Fibroblast of the aortic adventitia (primary cell): ENCODE measurements at places on chromosomes 1 and 21. TPM values are rescaled to one million over a fixed set of nuclear protein-coding genes. Genes with fewer than 3 reads are reported as not detected.
A peak's percentile ranks its signal among the peaks of the same experiment; 100 is the strongest.

GRCh38 chr1:113975211-113975895 lies 3.9 kb upstream of the OLFML3 start:
- DNase-seq, result peak; percentile 37

GRCh38 chr1:164629971-164630370 lies 71.0 kb downstream of the PBX1 start:
- DNase-seq, result peak; percentile 47

DNA sequence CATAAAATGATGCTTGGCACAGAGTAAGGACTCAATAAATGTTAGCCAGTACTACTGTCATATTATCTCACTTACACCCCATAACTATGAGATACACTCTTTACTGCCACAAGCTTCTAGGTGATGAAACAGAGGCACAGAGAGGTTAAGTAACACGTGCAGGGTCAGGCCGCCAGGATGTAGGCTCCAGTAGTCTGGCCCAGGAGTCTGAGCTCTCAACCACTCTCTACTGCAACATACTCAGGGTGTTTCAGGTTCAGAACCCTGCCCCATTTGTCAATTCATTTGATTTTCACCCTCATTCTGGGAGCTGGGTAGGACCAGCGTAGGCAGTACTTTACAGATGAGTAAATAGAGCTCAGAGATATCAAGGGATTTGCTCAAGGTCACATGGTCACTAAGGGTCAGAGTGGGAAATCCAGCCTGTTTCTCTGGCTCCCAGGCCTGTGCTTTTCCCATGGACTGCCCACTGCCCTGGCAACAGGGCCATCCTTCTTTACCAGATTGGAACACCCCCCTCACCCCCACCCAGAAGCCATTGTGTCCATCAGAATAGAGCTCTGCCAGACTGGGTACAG lies 21.2 kb downstream of the IQGAP3 start:
- DNase-seq, result no peak

DNA sequence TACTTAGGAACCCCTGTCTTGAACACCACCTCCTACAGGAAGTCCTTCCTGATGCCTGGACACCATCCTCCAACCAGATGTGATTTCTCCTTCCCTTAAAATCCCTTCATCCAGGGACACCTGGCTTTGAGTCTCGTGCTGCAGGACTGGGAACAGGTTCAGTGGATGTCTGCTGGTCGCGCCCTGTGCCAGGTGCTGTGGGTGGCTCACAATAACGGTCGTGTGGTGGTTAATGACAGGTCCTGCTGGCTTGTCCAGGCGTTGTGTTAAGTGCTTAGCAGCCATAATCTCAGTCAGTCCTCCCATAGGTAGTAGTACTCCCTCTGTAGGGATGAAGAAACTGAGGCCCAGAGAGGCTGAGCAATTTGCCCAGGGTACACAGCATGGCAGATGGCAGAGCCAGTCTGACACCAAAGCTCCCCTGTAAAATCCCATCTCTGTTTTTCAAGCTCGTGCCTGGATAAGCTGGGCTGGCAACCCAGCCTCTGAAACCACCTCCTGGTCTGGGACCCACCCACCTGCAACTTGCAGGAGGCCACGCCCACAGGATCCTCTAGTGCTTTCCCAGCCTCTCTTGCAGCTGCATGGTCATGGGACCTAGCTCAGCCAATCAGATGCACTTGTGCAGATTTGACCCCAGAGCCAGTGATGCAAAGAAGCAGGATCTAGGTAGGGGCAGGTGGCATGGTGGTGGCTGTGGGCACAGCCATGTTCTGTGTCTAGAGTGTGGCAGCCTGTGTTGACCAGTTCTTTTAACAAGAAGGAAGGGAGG lies 106.0 kb upstream of the IFFO2 start:
- no peak for DNase-seq

- no peak for DNase-seq
Measured at GRCh38 chr1:211118407-211119102, 15.4 kb downstream of the KCNH1 start.

- DNase-seq, result no peak
Measured at GRCh38 chr1:2283371-2283990, 55.4 kb downstream of the SKI start.

- DNase-seq, result peak; percentile 82
Measured at GRCh38 chr21:45078877-45079281, 4.5 kb downstream of the ADARB1 start.

DNA sequence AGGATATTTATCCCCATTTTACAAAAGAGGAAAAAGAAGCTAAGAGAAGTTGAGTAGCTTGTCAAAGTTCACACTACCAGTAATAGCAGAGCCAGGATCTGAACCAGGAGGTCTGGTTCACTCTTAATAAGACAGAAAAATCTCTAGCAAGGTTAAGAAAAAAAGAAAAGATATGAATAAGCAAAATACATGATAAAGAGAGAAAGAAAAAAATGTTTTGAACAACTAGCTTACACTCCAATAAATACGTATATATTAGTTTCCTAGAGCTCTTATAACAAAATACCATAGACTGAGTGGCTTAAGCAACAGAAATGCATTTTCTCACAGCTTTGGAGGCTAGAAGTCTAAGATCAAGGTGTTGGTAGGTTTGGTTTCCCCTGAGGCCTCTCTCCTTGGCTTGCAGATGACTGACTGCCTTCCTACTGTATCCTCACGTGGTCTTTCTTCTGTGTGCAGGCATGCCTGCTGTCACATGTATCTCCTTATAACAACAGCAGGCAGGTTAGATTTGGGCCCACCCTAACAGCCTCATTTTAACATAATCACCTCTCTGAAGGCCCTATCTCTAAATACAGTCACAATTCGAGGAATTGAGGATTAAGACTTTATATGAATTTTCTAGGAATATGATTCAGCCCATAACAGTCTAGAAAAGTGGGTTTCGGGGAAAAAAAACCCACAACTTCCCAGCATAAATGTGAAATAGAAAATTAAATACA lies 60.4 kb downstream of the LEPR start:
- no peak for DNase-seq

DNA sequence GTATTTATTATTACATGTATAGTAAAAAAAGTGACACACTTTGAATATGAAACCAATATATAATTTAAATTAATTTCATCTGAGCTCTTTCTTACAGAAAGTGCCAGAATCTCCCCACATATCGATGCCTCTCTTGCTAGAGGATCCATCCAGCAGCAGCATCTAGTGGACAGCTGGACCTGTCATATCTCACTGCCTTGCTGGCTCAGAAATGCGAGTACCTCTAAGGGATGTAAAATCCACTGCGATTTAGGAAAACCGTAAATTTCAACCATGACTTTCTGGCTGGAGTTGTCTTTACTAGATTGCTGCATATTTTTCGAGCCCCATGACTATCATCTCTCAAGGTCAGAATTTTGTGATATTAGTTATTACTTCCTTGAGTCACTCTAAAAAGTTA lies 333.8 kb downstream of the NEGR1 start:
- DNase-seq, result no peak

DNA sequence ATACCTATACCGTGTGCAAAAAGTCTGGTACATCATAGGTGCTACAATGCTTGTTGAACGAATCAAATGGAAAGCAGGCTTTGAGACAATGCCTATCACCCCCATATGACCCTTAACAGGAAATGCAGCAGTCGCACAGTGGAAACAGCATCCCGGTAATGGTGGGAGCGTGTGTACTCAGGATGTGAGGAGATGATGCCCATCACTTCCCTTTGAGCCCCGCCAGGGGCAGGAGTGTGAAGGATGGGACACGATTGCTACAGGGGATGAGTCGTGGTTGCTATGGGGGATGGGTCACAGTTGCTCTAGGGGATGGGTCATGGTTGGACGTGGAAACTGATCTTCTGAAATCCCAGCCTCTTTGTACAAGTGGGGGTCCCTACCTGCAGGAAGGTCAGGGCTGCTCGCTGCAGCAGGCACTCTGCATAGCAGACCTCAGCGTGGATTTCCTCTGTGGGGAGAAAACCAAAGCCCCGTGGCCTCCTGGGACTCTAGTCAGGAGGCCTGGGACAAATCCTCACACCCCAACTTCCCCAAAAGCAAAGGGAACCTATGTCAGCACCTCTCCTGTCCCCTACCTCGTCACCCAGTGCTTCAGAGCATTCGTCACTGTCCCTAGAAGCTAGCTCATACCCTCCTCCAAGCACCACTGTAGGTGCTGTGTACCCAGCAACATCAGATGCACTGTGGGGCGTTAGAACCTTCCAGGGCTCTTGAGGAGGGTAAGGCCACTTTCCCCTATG lies 19.3 kb downstream of the TTC39A start:
- DNase-seq, result no peak

- DNase-seq, result peak; percentile 50
Measured at GRCh38 chr1:23548704-23549143, 10.6 kb downstream of the ID3 start.

- peak; percentile 73 for DNase-seq
Measured at GRCh38 chr1:17494114-17494729, 45.3 kb upstream of the ARHGEF10L start.

- peak; percentile 54 for DNase-seq
Measured at GRCh38 chr1:230832476-230832875, 35.8 kb downstream of the C1orf198 start.

CFAP45 gene
- total RNA-seq, result 0.27 and 1.4 TPM in 2 replicates

PTGER3 gene
- total RNA-seq, result 1.5 and 11.7 TPM in 2 replicates

CADM3 gene
- total RNA-seq, result 6.0 TPM in 1 of 2 replicates, not detected in the other

RXFP4 gene
- total RNA-seq, result 0.09 TPM in 1 of 2 replicates, not detected in the other

TSSK3 gene
- 1.2 and 2.3 TPM in 2 replicates for total RNA-seq

AKR7A3 gene
- 0.36 TPM in 1 of 2 replicates, not detected in the other for total RNA-seq

UBE4B gene
- total RNA-seq, result 55.0 and 59.9 TPM in 2 replicates

RAB29 gene
- total RNA-seq, result 13.7 and 28.2 TPM in 2 replicates
